Keratinocyte (primary cell): ENCODE measurements at places on chromosomes 11 and 22. TPM values are rescaled to one million over a fixed set of nuclear protein-coding genes. Genes with fewer than 3 reads are reported as not detected.

The OR52I1 gene
- not detected in 3 replicates for polyA plus RNA-seq

The OR2AG2 gene
- polyA plus RNA-seq = 0.04 to 0.11 TPM (median 0.08 TPM) in 3 replicates

- no peak overlapping the region for H3K4me3 ChIP-seq
- no peak overlapping the region for H3K27ac ChIP-seq
- no peaks in the 10 kb centered on the region for H3K36me3 ChIP-seq
- no peaks in the 10 kb centered on the region for H3K27me3 ChIP-seq
Measured at GRCh38 chr11:83115551-83115950, 41.4 kb upstream of the PCF11 start.

DNA sequence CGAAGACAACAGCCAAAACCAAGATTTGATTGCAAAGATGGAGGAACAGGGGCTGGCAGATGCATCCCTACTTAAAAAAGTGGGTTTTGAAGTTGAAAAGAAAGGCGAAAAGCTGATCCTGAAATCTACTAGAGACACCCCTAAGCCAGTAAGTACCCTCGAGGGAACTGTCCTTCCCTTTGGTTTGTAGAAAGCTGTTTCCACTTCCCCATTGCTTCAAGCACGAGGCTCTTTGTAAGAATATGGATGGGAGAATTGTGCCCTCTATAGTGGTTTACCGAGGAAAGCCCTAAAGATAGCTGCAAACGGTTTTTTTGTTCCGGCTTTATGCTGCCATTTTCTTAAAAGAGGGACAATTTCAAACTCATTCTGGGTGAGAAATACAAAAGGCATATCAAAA is 133.9 kb downstream of the WNT7B start:
- no peaks in the 10 kb centered on the region for H3K4me1 ChIP-seq
- H3K27ac ChIP-seq = no peak overlapping the region
- H3K36me3 ChIP-seq = peaks cover 6% of the 10 kb centered on the region
- no peaks in the 10 kb centered on the region for H3K27me3 ChIP-seq

- H3K4me3 ChIP-seq = no peak overlapping the region
- H3K27ac ChIP-seq = no peak overlapping the region
- H3K36me3 ChIP-seq = no peaks in the 10 kb centered on the region
- DNase-seq = no peak
Measured at GRCh38 chr22:28398981-28399380, 280.7 kb downstream of the TTC28 start.

DNA sequence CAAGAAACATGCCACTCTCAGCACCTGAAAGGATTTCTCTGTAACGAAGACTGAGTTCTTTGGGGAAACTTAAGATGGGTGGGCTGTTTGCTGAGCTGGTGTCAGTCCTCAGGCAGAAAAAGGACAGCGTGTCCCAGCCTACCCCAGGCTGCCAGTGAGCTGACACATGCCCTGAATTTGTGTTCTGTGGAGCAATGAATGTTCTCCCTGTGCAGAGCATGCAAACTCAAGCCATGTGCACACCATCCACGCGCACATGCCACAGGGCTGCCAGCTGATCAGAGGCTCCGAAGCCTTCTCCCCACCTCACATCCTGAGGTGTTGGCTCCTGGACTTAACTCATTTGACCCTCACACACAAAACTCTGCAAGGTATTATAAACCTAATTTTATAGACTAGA is 104.9 kb downstream of the KCNC1 start:
- no peaks in the 10 kb centered on the region for H3K4me1 ChIP-seq
- H3K27ac ChIP-seq = no peak overlapping the region
- H3K27me3 ChIP-seq = no peaks in the 10 kb centered on the region
- no peak for DNase-seq
- H3K36me3 ChIP-seq = no peaks in the 10 kb centered on the region
